ENCODE measurements at places on chromosomes 11 and 22. TPM values are rescaled to one million over a fixed set of nuclear protein-coding genes. Genes with fewer than 3 reads are reported as not detected.

GRCh38 chr22:30838111-30838510, 130.5 kb downstream of the MORC2 start:
- no peaks in the 10 kb centered on the region for H3K4me1 ChIP-seq
- no peak overlapping the region for H3K4me3 ChIP-seq
- H3K36me3 ChIP-seq: no peaks in the 10 kb centered on the region
- H3K27me3 ChIP-seq: no peaks in the 10 kb centered on the region
- no peak for DNase-seq

DNA sequence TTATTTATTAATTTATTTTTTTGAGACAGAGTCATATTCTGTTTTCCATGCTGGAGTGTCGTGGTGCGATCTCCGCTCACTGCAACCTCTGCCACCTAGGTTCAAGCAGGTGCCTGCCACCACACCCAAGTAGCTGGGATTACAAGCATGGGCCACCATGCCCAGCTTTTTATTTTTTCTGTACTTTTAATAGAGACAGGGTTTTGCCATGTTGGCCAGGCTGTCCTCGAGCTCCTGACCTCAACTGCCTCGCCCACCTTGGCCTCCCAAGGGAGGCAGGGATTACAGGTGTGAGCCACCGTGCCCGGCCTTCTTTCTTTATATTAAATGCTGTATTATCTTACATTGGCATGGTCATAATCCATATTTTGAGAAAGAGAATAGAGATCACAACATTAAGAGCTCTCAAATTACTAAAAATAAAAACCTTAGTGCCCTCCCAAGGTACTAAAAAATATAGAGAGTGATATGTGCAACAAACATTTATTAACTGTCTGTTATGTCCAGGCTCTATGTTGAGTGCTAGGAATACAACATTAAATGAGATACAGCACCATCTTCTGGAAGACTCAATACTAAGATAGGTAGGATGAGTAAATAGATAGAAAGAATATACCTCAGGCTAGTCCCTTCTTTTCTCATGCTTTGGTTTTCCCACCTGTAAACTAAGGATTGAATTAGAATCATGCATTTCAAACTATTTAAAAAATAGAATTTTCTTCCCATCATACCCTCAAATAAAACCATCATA, 84.1 kb downstream of the BBOX1 start:
- H3K4me3 ChIP-seq: no peak overlapping the region
- no peak overlapping the region for H3K27ac ChIP-seq
- H3K27me3 ChIP-seq: no peaks in the 10 kb centered on the region

GRCh38 chr11:131827430-131827829, 457.0 kb downstream of the NTM start:
- no peak for DNase-seq
- H3K4me3 ChIP-seq: no peak overlapping the region
- H3K27ac ChIP-seq: no peak overlapping the region
- no peaks in the 10 kb centered on the region for H3K27me3 ChIP-seq
- no peaks in the 10 kb centered on the region for H3K36me3 ChIP-seq
- no peaks in the 10 kb centered on the region for H3K4me1 ChIP-seq

GRCh38 chr11:71206186-71206585, 46.2 kb downstream of the SHANK2 start:
- H3K27ac ChIP-seq: no peak overlapping the region
- no peaks in the 10 kb centered on the region for H3K27me3 ChIP-seq
- H3K36me3 ChIP-seq: no peaks in the 10 kb centered on the region
- H3K4me1 ChIP-seq: no peaks in the 10 kb centered on the region

- no peaks in the 10 kb centered on the region for H3K36me3 ChIP-seq
- no peak for DNase-seq
- no peaks in the 10 kb centered on the region for H3K4me1 ChIP-seq
- H3K4me3 ChIP-seq: no peak overlapping the region
- H3K27me3 ChIP-seq: peaks cover 13% of the 10 kb centered on the region
Measured at GRCh38 chr11:117834838-117835443, 10.4 kb upstream of the FXYD2 start.

DNA sequence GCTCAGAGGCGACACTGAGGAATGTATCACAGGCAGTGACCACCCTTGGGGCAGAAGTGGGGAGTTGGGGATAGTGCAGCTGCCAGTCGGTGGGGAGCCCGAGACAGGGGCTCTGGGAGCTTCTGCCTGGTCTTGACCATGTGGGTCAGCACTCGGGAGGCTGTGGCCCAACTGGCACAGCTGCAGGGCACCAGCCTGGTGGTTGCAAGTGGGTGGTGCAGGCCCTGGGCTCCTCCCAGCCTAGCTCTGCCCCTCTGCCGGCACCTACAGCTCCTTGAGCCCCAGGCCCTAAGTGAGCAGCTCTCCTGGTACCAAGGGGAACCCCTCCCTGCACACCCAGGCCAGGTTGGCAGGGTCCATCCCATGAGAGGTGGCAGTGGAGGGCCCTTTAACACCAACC, 12.6 kb upstream of the RASL10A start:
- H3K27ac ChIP-seq: no peak overlapping the region
- no peak for DNase-seq
- no peaks in the 10 kb centered on the region for H3K36me3 ChIP-seq
- no peaks in the 10 kb centered on the region for H3K4me1 ChIP-seq
- no peaks in the 10 kb centered on the region for H3K27me3 ChIP-seq

DNA sequence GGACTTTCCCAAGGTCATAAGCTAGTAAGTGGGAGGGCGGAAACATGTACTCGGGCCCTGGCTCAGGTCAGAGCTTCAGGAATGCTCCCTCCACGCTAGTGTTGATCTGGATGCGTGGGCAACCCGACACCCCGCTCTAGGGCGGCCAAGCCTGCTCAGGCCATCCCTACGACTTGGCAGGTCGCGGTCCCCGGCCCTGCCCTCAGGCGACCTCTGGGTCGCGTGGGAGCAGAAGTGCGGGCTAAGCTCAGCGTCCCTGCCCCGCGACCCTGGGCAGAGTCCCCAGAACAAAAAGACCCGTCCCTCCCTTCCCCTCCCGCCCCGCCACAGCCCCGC, 781 bp upstream of the TEF start:
- peak overlapping the region; percentile 70 for H3K4me3 ChIP-seq
- no peaks in the 10 kb centered on the region for H3K36me3 ChIP-seq
- DNase-seq: no peak
- no peaks in the 10 kb centered on the region for H3K27me3 ChIP-seq
- peaks cover 10% of the 10 kb centered on the region for H3K4me1 ChIP-seq
- H3K27ac ChIP-seq: peak overlapping the region; percentile 88

DNA sequence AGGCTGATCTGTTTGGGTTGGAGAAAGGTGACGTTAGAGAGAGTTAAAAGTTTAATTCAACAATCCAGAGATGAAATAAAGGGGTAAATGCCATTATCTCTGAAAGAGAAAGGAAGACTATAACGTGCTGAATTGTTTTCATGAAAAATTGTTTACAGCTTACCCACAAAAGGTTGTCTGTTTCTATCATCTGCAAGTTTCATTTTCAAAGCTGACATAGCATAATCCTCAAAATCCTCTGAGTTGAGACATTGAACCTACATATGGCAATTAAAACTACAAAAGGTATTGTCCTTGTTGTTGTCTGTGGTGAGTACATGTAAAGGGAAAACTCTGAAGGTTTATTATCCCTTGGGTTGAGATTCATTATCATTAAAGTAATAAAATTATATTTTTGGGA, 569.9 kb downstream of the LUZP2 start:
- no peak overlapping the region for H3K4me3 ChIP-seq
- H3K36me3 ChIP-seq: no peaks in the 10 kb centered on the region
- H3K4me1 ChIP-seq: no peaks in the 10 kb centered on the region
- no peak overlapping the region for H3K27ac ChIP-seq
- DNase-seq: no peak
- no peaks in the 10 kb centered on the region for H3K27me3 ChIP-seq

SMTNL1 gene
- not detected for total RNA-seq

SCN2B gene
- not detected for total RNA-seq

CDC42BPG gene
- total RNA-seq: 4.1 TPM

ANGPTL5 gene
- not detected for total RNA-seq

Data from Panc1 (cell line).